ENCODE measurements at places on chromosomes 1 and 21.

DNA sequence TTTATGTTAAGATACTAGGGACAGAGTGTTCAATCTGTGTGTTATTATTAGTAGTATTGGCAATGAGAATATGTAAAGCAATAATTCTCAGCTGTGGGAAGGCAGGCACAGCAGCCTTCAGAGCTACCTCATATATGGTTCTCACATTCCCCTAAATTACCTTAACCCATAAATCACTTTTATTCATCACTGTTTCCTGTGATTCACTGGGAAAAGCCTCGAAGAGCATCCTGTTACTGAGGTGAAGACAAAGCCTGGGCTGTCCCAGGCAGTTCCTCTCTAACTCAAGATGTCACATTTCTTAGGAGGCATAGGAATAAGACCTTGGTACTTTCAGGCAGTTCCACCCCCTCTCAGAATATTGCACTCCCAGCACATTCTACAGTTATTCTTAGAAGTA is 965.7 kb downstream of the NCAM2 start:
- H3K36me3 ChIP-seq, result no peaks in the 10 kb centered on the region
- no peak for DNase-seq
- H3K27ac ChIP-seq, result no peak overlapping the region
- H3K4me1 ChIP-seq, result no peaks in the 10 kb centered on the region
- H3K4me3 ChIP-seq, result no peak overlapping the region

DNA sequence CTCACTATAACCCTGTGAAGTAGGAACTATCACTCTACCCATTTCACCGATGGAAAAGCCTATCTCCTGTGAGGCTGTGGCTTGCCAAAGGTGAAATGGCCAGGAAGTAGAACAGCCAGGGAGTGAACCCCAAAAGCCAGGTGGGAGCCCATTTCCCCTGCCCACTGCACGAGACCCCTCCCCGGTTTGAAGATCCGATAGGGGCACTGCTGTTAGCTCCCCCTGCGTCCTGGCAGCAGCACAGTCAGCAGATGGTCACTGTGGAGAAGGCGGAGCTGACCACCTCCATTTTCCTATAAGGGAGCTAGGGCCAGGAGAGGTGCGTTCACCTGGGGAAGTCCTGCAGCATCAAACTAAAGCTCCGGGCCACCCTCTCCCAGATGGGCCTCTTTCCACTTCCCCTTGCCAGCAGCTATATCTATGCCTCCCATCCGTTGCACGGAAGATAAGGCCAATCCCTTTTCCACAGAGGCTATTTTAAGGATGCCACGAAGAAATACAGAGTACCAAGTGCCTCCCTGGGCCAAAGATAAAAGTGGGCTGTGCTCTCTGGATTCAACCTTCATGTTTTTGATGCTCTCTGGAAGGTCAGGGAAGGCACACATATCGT is 7.8 kb downstream of the ERG start:
- no peaks in the 10 kb centered on the region for H3K36me3 ChIP-seq
- DNase-seq, result peak; percentile 35
- no peaks in the 10 kb centered on the region for H3K27me3 ChIP-seq
- peak overlapping the region; percentile 100 for H3K27ac ChIP-seq

GRCh38 chr1:118717893-118718292 is 270.2 kb downstream of the TBX15 start:
- no peak overlapping the region for H3K27ac ChIP-seq
- H3K4me3 ChIP-seq, result no peak overlapping the region
- H3K4me1 ChIP-seq, result no peaks in the 10 kb centered on the region
- no peaks in the 10 kb centered on the region for H3K27me3 ChIP-seq

DNA sequence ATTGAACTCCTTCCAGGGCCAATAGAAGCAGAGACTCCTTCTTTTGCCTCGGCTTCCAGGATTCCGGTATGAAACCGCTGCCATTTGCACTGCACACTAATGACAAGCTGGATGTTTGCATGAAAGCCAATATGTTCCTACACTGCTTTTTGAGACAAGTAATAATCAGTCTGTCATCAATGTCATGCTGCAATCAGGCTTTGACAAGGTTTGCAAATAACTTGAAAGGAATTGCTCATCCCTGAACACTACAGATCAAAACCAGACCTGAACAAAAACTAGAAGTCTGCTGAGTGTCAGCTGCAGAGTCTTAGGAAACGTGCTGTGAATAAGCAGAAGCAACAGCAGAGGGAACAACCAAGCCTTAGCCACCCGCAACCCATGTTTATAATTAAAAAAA is 720.7 kb upstream of the CXADR start:
- no peak overlapping the region for H3K4me3 ChIP-seq
- H3K27ac ChIP-seq, result no peak overlapping the region
- peaks cover 11% of the 10 kb centered on the region for H3K4me1 ChIP-seq
- no peak for DNase-seq

DNA sequence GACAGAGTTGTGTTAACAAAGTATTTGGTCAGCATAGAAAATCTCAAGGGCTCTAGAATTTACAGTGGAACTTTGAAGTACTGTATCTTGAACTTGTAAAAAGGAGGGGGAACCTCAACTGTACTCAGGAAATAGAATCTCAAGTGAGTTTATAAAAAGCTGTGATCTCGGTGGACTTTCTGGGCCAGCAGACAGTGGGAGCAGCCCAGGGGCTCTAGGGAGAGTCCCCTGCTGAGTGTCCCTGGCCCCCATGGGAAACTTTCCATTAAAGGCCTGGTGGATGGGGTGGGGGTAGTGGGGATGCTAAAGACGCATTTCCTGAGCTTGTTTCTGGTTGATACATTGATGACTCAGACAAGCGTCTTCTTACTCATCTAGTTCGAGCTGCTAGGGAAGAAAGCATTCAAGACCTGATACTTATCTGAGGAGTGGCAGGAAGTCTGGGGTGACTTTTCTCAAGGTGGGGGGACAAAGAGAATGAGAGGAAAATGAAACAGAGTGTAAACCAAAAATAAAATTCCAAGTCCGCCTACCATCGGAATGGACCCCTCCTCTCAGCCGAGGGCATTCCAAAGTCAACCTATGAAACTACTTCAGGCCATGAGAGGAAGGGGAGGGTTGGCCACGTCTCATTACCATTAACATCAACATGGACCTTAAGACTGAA is 65.5 kb downstream of the NID1 start:
- no peaks in the 10 kb centered on the region for H3K27me3 ChIP-seq
- H3K4me3 ChIP-seq, result no peak overlapping the region
- H3K4me1 ChIP-seq, result peaks cover 38% of the 10 kb centered on the region
- peak; percentile 95 for DNase-seq
- no peaks in the 10 kb centered on the region for H3K36me3 ChIP-seq

GRCh38 chr1:167165219-167165618 is 55.5 kb upstream of the POU2F1 start:
- peaks cover 1% of the 10 kb centered on the region for H3K27me3 ChIP-seq
- no peak overlapping the region for H3K4me3 ChIP-seq
- H3K27ac ChIP-seq, result no peak overlapping the region
- no peak for DNase-seq
- no peaks in the 10 kb centered on the region for H3K4me1 ChIP-seq

GRCh38 chr1:148318123-148318903 is 164.8 kb downstream of the PPIAL4G start:
- DNase-seq, result no peak

- H3K36me3 ChIP-seq, result no peaks in the 10 kb centered on the region
- H3K27me3 ChIP-seq, result no peaks in the 10 kb centered on the region
- H3K27ac ChIP-seq, result no peak overlapping the region
- no peaks in the 10 kb centered on the region for H3K4me1 ChIP-seq
- H3K4me3 ChIP-seq, result no peak overlapping the region
- DNase-seq, result no peak
Observed at GRCh38 chr1:47849005-47849521, 148.1 kb downstream of the TRABD2B start.

DNA sequence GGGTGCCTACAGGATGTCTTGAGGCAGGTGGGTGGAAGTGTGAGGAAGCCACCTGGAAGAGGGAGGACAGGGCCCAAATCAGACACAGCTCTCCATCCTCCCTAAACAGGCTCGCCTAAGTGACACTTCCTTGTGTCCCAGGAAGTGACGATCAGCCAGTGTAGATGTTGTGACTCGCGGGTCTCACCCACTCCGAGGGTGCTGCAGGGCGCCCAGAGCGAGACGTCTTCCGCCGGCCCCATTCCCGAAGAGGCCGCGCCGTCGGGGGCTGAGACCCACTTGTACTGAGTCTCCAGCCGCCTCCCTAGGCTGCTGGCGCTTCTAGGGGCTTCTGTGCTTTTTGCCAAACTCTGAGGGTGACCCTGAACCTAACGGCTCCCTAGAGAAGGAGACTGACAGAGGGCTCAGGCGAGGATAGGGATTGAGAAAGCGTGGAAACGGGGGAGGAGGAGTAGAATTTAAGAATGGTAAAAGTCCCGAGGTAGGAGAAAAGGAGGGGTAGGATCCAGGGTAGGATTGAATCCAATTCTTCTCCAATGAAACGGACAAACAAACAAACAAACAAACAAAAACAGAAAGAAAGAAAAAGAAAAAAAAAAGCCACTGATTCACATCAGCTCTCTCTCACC is 543 bp upstream of the MARK1 start:
- peak overlapping the region; percentile 94 for H3K4me3 ChIP-seq
- H3K36me3 ChIP-seq, result no peaks in the 10 kb centered on the region
- DNase-seq, result peak; percentile 15
- peaks cover 24% of the 10 kb centered on the region for H3K27me3 ChIP-seq
- H3K4me1 ChIP-seq, result peaks cover 7% of the 10 kb centered on the region

- H3K27me3 ChIP-seq, result no peaks in the 10 kb centered on the region
- H3K4me1 ChIP-seq, result peaks cover 30% of the 10 kb centered on the region
- H3K36me3 ChIP-seq, result peaks cover 5% of the 10 kb centered on the region
- no peak overlapping the region for H3K27ac ChIP-seq
- DNase-seq, result no peak
Observed at GRCh38 chr1:65432918-65433317, 12.4 kb downstream of the LEPR start.

GRCh38 chr1:27536767-27537166 is 46.8 kb upstream of the WASF2 start:
- DNase-seq, result no peak
- no peaks in the 10 kb centered on the region for H3K27me3 ChIP-seq
- no peaks in the 10 kb centered on the region for H3K36me3 ChIP-seq
- peaks cover 7% of the 10 kb centered on the region for H3K4me1 ChIP-seq

GRCh38 chr1:74712881-74713280 is 20.0 kb downstream of the CRYZ start:
- no peak for DNase-seq
- no peak overlapping the region for H3K4me3 ChIP-seq
- peaks cover 6% of the 10 kb centered on the region for H3K36me3 ChIP-seq
- H3K27ac ChIP-seq, result no peak overlapping the region
- H3K27me3 ChIP-seq, result no peaks in the 10 kb centered on the region
- H3K4me1 ChIP-seq, result peaks cover 6% of the 10 kb centered on the region

- H3K27me3 ChIP-seq, result no peaks in the 10 kb centered on the region
- peaks cover 13% of the 10 kb centered on the region for H3K4me1 ChIP-seq
- H3K4me3 ChIP-seq, result peak overlapping the region; percentile 89
- DNase-seq, result peak; percentile 33
Observed at GRCh38 chr1:11059155-11059967, 457 bp downstream of the SRM start.

DNA sequence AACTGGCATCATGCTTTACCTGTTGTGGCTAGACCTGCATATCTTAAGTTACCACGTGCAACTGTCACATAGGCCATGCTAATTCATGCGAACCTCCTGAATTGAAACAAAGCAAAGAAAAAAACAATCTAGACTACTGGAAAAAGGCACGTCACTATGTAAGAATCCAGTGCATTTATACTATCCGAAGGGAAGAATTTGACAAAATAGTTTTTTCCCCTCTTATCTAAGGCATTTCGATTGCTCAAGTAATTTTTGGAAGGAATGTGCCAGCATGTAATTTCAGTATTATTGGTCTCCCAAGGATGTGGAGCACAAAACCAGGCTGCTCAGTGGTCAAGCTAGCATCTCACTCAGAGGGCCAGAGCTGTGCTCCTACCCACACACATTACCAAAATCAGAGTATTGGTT is 31.5 kb upstream of the C1orf198 start:
- no peaks in the 10 kb centered on the region for H3K4me1 ChIP-seq
- no peak overlapping the region for H3K27ac ChIP-seq
- H3K27me3 ChIP-seq, result peaks cover 2% of the 10 kb centered on the region
- H3K4me3 ChIP-seq, result no peak overlapping the region

DNA sequence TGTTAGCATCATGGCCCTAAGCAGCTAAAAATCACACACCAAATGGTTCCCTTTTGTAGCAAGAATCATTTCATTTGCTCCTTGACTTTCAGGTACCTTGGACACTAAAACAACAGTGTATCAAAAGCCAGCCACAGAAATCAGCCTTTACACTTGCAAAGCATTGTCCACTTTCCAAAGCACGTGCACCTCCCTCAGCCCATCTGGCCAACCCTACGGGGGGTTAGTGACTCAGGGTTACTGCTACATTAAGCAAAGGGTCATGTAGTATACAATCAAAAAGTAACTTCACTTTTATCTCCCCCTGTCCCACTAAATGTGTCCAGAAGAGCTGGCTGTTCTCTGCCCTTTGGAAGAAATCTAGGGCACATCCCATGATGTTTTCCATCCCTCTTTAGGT is 149.7 kb downstream of the HIVEP3 start:
- H3K27me3 ChIP-seq, result no peaks in the 10 kb centered on the region
- no peak for DNase-seq
- no peak overlapping the region for H3K4me3 ChIP-seq
- H3K4me1 ChIP-seq, result peaks cover 5% of the 10 kb centered on the region
- H3K36me3 ChIP-seq, result no peaks in the 10 kb centered on the region

DNA sequence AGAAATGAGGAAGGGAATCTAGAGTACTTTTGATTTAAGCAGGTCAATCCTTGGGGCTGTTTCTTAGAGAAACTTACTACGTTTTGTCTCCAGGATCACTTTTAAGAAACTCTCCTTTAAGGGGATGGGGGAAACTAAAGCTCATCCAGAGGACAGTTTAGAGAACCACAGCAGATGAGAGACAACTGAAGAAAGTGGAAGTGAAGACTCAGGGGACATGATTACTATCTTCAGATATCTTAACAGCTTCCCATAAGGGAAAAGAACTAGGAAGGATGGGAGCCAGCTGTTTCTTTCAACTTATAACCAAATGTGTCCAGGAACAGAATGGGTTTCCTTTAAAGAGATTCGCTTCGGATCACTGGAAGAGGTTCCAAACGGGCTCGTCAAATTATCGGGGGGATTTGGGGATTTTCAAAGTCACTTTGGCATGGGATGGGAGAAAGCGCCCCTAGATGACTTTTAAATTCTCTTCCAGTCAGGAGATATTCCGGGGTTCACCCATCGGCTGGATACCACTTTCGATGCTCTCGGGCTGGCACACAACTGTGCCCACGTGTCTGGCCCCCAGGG is 1.2 kb downstream of the SCMH1 start:
- H3K27me3 ChIP-seq, result no peaks in the 10 kb centered on the region
- H3K4me3 ChIP-seq, result peak overlapping the region; percentile 48
- peak overlapping the region; percentile 64 for H3K27ac ChIP-seq
- H3K36me3 ChIP-seq, result no peaks in the 10 kb centered on the region

- H3K36me3 ChIP-seq, result no peaks in the 10 kb centered on the region
- DNase-seq, result no peak
- peaks cover 82% of the 10 kb centered on the region for H3K4me1 ChIP-seq
- H3K4me3 ChIP-seq, result no peak overlapping the region
- peak overlapping the region; percentile 45 for H3K27ac ChIP-seq
Observed at GRCh38 chr1:202283379-202283844, 58.3 kb downstream of the UBE2T start.

DNA sequence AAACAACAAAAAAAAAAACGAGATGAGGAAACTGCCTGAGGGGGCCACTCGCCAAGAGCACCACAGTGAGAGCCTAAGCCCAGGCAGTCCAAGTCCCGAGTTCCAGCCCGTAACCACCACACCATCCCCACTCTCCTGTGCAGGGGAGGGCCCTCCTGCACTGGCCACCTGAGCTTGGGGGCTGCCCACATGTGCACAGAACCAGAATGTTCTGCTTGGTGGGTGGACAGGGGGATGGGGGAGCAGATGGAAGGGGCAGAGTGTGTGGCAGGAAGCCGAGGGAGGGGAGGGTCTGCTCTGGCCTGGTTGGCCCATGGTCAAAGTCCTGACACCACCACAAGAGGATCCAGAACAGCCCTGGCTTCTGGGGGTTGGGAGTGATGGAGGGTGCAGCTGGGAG is 17.6 kb downstream of the ADPRS start:
- no peak overlapping the region for H3K4me3 ChIP-seq
- H3K27ac ChIP-seq, result no peak overlapping the region
- no peak for DNase-seq
- no peaks in the 10 kb centered on the region for H3K4me1 ChIP-seq
